ENCODE measurements at places on chromosomes 4 and X. TPM values are rescaled to one million over a fixed set of nuclear protein-coding genes. Genes with fewer than 3 reads are reported as not detected.
A peak's percentile ranks its signal among the peaks of the same experiment; 100 is the strongest.

TASL gene
- total RNA-seq: 3.2 TPM

GAGE2A gene
- total RNA-seq: not detected

UCP1 gene
- total RNA-seq: not detected

RNF175 gene
- total RNA-seq: 0.37 TPM

- no peak for DNase-seq
Observed at GRCh38 chrX:15499976-15500375, 631 bp upstream of the BMX start.

- DNase-seq: peak; percentile 70
Observed at GRCh38 chr4:68373513-68373912, 23.6 kb upstream of the YTHDC1 start.

- DNase-seq: no peak
Observed at GRCh38 chr4:21656832-21657231, 291.7 kb downstream of the KCNIP4 start.

DNA sequence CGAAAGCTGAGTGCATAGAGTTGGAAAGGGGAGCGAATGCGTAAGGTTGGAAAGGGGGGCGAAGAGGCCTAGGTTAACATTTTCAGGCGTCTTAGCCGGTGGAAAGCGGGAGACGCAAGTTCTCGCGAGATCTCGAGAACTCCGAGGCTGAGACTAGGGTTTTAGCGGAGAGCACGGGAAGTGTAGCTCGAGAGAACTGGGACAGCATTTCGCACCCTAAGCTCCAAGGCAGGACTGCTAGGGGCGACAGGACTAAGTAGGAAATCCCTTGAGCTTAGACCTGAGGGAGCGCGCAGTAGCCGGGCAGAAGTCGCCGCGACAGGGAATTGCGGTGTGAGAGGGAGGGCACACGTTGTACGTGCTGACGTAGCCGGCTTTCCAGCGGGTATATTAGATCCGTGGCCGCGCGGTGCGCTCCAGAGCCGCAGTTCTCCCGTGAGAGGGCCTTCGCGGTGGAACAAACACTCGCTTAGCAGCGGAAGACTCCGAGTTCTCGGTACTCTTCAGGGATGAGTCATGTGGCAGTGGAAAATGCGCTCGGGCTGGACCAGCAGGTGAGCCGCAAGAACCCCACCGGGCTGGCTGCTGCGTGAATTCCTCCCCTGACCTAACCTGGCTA, at the start of gene DDX3X:
Gene DDX3X (plus strand): TSS at position 419 of the 619 bp plus-strand sequence. CDS start 91 bp downstream, at position 510.
- peak; percentile 94 for DNase-seq

DNA sequence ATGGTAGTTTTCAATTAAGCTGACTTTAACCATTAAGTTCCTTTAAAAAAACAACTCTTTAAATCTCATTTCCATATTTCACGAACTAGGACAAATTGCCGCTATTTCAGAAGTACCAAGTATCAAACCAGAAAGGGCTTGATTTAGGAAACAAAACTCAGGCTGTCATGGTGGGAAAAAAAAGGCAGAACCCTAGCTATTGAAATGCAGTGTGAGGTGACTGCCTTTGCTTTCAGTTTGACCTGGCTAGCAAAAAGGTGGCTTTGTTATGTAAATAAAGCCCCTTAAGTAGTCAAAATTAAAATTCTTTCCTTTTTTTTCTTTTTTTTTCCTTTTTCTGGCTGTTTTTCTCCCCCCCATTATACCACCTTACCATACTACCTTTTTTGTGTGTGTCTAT, 40.6 kb upstream of the CYP2U1 start:
- DNase-seq: no peak

DNA sequence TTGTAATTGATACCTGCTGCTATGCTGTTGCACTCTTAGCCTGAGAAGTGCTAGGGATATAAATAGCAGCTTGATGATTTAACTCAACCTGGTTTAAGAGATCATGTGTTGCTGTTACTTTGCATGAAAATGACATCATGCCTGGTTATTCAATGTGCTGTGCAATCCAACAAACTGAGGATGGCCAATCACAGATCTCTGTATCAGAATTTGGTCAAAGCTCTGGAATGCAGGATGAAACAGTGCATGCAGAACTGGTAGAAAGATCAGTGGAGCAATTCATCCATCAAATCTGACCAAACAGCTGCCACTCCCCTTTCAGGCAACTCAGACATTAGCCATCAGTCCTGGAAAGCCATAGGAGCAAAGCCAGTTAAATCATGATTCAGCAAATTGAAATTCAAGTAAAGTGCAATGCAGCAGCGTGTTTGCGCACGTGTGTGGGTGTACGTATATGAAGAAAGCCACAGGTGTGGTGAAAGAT, 160.3 kb upstream of the RASGEF1B start:
- DNase-seq: no peak

GRCh38 chr4:15354371-15355297, 73.2 kb upstream of the C1QTNF7 start:
- no peak for DNase-seq

DNA sequence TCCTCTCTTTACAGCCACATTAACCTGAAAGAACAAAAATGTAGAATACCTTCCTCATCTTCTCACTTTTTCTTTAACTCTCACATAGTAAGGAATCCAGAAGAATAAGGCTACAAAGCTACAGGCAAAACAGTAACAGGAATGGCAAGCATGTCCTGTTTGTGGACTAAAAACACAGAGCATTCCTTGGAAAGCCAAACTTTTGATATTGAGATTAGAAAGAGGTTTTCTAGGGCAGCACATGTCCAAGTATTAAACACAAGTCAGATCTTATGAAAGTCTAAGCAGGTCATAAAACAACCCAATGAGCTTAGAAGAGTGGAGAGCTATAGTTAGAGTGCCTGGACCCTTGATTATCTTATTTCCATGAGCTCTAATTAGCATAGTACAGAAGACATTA, 58.2 kb upstream of the FAM9C start:
- no peak for DNase-seq

DNA sequence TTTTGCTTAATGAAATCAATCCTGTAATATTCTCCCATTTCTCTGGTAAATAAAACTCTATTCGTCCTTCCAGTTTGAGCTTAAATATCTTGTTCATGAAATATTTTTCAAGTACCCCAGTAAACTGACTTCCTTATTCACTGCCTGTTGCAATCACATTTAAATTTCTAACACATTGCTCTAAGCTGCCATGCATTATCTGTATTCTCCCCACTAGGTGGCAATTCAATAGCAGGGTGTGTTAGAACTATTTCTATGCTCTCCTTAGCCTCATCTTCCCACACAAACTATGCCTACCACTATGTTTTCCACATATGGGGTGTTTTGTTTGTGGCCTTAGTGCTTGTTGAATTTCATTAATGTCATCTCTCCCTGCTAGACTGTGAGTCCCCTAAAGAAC, 377.1 kb upstream of the HS3ST1 start:
- no peak for DNase-seq

DNA sequence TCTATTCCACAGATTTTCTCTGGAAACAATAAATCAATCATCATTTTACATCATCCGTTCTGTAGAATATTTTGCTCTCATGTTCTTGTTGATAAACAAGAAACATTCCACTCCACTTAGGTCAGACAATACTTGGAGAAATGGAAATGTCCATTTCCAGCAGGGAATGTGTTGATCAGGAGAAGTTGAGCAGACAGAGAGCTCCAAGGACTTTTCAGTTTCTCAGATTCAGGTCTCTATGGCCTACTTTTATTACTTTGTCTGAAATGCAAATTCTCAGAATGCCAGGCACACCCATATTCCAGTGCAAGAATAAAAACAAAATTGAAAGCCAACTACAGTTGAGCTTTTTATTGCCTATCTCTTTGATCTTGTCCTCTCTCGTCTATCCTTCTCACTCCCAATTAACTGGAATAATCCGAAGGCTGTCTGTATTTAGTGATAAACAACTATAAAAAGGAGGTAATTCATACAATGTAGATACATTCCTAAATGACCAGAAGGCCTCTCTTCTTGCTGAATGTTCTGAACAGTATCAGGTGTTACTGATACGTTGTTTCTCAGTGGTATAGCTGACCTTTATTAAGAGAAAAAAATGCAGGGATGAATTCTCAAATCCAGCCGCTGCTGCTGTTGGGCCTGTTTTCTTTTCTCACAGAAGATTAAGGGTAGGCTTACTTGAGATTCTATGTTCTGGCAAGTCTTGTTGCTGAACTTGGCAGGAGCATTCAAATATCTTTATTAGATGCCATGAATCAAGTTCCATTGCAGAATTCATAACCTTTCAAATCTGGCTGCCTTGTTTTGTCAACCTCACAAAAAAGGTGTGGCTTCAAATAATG, 72.1 kb downstream of the HPGD start:
- no peak for DNase-seq

DNA sequence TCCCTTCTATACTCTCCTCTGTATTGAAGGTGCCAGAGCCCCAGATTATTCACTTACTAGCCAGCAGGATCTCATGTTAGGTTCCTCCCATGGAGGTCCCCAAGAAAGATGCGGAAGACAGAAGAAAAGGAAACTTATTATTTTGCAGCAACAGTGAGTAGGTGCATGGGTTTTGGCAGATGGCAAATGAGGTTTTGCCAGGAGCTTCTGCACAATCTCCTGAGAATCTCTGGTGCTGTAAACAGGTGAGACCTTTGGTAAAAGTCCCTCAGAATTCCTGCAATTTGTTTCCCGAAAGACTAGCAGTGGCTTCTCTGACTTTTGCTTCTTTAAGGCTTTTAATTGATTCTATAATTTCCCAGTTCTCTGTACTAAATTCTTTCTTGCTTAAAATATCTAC, 29.5 kb upstream of the SORBS2 start:
- DNase-seq: no peak

GRCh38 chr4:89847571-89848325, 10.8 kb upstream of the SNCA start:
- DNase-seq: no peak

- no peak for DNase-seq
Observed at GRCh38 chr4:165504184-165504583, 125.4 kb downstream of the CPE start.

DNA sequence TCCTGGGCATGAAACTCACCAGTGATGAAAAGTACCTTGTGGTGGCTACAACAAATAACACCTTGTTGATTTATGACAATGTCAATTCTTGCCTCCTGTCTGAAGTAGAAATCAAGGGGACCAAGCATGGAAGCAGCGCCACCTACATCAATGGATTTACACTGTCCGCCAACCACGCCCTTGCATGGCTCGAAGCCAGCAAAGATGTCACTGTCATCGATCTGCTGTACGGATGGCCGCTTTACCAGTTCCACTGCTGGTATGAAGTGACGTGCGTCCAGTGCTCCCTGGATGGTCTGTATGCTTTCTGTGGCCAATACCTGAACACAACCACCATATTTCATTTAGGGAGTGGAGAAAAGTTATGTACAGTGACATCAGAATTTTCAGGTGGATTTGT, 200.5 kb downstream of the NWD2 start:
- DNase-seq: no peak

GRCh38 chr4:108427946-108428485, 192.4 kb upstream of the RPL34 start:
- no peak for DNase-seq

DNA sequence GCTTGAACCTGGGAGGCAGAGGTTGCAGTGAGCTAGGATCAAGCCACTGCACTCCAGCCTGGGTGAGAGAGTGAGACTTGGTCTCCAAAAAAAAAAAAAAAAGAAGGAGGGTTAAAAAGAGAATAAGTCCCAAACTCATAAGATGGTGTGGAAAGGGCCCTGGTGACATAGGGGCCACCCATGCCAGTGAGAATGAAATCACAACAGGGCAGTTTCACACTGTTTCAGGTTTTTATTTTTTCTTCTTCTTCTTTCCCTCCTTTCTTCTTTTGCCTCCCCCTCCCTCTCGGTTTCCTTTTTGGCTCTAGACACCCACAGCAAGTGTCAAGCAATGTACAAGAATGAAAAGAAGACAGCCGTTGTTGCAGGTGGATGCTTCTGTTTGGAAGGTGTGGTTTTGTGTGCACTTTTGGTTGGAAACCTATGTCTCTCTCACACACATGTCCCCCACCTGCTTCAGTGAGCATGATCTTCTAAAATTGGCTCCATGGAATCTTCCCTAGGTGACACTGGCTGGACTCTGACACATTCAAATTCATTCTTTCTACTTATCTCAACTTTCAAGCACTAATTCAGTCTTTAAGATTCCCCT, 14.4 kb upstream of the TLR8 start:
- DNase-seq: no peak

DNA sequence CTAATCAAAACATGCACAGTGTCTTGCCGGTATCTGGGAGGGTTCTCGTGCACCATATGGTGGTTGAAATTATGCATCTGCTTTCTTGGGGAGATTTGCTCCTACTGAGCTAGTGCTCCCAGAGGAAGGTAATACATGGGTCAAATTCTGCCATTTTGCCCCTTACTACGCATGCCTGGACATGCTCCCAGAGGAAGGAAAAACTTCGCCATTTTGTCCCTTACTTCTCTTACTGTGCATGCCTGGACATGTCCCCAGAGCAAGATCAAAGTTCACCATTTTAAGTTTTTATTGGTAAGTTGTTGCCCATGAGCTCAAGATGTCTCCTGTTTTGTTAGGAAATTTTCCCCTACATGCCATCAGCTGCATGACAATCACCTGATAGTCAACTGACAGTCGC, 252.1 kb upstream of the KLHL4 start:
- no peak for DNase-seq

DNA sequence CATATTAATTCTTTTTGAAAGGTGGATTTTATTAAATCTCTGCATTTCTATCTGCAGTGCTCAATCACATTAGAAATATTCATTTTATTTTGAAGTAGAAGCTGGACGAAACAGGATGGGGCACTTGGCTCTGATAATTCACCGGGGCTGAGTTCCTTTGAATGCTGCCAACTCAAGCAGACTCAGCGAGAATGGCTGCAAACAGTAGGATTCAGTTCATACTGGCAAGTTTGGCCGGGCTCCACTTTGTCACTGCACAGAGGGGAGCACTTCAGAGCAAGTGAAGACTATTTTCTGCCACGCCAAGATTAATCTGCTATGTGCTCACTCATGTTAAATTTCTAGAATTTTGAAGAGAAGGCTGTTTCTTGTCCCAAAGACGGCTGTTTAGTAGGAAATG, 30.7 kb upstream of the KLHL8 start:
- no peak for DNase-seq

DNA sequence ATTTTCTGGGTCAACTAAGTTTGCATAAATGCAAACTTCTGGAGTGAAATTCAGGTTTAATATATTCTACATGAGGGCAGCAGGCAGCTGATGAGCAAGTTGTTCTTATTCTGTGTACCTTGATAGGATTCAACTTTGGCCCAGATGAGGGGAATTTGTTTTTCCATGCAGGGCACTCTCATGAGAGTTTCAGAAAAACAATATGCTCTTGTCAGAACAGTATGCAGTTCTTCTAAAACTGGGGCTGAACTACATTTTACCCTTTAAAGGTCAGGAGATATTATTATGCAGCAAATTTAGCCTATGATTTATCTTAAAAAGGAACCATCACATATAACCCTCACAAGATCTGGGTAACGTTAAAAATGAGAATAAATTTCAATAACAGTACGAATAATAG, 19.2 kb downstream of the GPRIN3 start:
- DNase-seq: no peak

- peak; percentile 38 for DNase-seq
Observed at GRCh38 chr4:120902925-120903324, 19.6 kb downstream of the PRDM5 start.

GRCh38 chr4:13656569-13657405, 29.3 kb upstream of the BOD1L1 start:
- DNase-seq: peak; percentile 74

- no peak for DNase-seq
Observed at GRCh38 chr4:88998891-88999290, 58.1 kb downstream of the FAM13A start.

- no peak for DNase-seq
Observed at GRCh38 chr4:2241003-2241402, 918 bp downstream of the HAUS3 start.

- no peak for DNase-seq
Observed at GRCh38 chrX:151365579-151365978, 31.4 kb upstream of the VMA21 start.

Measured in activated T-cell treated with anti-CD3 and anti-CD28 coated beads, Interleukin-2, amount 50 U/mL, for 72 hours (primary cell).